Thymus (tissue), 14 donors: ENCODE measurements at places on chromosomes 3 and 15.

DNA sequence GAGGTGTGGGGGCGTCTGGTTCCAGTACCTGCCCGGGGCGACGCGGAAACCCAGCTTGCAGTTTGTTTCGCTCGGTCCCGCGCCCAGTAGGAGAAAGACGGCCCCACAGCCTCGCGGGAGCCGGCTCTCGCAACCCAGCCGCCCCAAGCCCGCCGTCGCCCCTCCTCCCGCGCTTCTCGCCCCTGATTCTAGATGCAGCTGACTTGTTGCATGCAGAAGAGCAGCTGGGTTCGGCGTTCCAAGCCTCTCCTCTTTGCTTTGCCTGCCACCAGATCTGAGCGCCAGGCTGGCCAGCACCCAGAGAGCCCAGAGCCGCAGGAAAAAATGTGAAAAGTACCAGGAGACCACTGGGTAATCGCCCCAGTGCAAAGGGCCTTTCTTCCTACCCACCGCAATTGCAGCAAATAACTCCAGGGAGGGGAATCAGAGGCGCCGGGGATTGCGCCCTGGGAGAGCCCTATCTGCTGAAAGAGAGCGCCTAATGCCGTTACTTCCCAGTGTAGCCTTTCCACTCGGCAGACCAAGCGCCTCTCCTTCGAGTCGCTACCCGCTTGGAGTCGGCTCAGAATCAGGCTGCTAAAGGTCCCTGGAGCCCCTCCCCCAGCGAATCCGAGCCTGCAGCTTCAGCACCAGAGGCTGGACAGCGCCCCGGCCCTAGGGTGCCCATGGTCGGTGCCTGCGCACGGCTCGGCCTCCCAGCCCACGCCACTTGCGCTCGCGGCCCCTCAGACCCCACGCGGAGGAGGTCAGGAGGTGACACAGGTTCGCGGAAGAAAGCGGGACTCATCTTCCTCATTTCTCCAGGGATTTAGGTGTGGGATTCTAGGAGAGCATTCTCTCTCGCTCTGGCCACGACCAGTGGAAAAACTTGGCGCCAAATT lies 15.7 kb upstream of the AEN start:
- DNase-seq: no peak
- H3K27ac ChIP-seq: no peak overlapping the region
- no peaks in the 10 kb centered on the region for H3K36me3 ChIP-seq
- no peaks in the 10 kb centered on the region for H3K4me1 ChIP-seq
- peaks cover 76% of the 10 kb centered on the region for H3K27me3 ChIP-seq

GRCh38 chr3:128517648-128518047 lies 24.6 kb upstream of the GATA2 start:
- DNase-seq: no peak
- no peaks in the 10 kb centered on the region for H3K36me3 ChIP-seq
- H3K4me3 ChIP-seq: no peak overlapping the region

DNA sequence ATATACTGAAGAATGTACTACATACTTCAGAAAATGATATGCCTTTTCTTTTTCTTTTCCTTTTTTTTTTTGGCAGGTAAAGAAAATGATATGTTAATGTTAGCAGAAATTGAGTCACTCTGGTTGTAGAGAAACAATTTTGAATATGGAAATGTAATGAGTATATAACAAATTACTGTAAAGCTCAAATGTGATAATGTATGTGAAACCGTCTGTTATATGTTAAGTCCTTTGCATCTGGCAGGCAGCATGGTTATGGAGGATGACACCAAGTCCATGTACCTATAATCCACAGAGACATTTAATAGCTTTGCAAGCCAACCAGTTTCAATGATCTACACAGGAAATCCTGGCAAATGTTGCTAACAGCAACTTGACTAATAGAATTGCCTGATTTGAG lies 58.4 kb downstream of the HACD2 start:
- peaks cover 6% of the 10 kb centered on the region for H3K4me1 ChIP-seq
- no peaks in the 10 kb centered on the region for H3K27me3 ChIP-seq
- H3K36me3 ChIP-seq: peaks cover 4% of the 10 kb centered on the region
- H3K4me3 ChIP-seq: no peak overlapping the region

DNA sequence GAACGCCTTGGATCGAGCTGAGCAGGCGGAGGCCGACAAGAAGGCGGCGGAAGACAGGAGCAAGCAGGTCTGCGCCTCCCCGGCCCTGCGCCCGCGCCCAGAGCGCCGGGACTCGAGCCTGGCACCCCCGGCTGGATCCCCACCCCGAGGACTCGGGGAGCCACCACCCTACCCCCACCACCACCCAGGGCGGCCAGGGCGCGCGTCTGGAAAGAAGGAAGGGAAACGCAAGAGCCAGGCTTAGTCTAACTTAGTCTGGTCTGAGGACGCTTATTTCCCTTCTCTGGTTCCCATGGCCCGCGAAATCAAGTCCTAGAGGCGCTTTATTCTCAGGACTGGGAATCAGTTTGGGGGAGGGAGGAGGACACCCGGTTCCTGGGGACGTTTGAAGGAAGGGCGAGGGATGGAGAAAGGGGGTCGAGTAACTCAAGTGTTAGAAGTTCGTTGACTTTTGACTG lies 359 bp downstream of the TPM1 start:
- H3K4me1 ChIP-seq: peaks cover 5% of the 10 kb centered on the region
- no peak for DNase-seq
- peak overlapping the region; percentile 3 for H3K4me3 ChIP-seq
- no peaks in the 10 kb centered on the region for H3K36me3 ChIP-seq
- H3K27me3 ChIP-seq: peaks cover 91% of the 10 kb centered on the region

- no peak overlapping the region for H3K27ac ChIP-seq
- H3K4me1 ChIP-seq: no peaks in the 10 kb centered on the region
- H3K36me3 ChIP-seq: no peaks in the 10 kb centered on the region
- DNase-seq: no peak
- no peaks in the 10 kb centered on the region for H3K27me3 ChIP-seq
These were observed 86.5 kb downstream of the LRRFIP2 start for GRCh38 chr3:37087870-37088269.

- no peaks in the 10 kb centered on the region for H3K27me3 ChIP-seq
- no peaks in the 10 kb centered on the region for H3K36me3 ChIP-seq
- no peaks in the 10 kb centered on the region for H3K4me1 ChIP-seq
- no peak overlapping the region for H3K4me3 ChIP-seq
- no peak for DNase-seq
- no peak overlapping the region for H3K27ac ChIP-seq
These were observed 87.0 kb downstream of the RAB11A start for GRCh38 chr15:65956307-65956706.

DNA sequence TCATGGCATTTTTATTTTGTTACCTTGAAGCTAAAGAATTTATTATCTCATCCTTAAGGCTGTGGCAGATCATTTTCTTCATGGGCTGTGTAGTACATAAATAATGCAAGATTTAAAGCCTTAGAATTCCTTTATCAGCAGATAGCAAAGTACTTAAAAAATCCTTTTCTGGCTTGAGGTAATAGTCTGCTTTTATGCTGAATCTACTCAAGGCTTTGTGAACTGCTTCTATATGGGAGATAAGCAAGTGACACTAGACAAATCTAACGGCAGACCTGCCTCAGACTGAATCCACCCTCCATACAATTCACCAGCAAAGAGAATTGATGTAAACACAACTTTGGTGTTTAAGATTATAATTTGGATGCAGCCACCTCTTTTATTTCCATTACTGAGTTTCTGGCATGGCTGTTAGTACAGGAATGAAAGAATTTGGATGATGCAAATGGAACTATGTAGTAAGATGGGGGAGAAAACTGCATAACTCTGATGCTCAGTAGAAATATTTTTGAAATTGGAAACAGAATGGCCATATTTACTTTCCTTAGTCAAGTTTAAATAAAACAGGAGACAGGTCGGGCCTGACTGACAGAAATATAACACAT lies 1121.5 kb downstream of the NAALADL2 start:
- no peaks in the 10 kb centered on the region for H3K36me3 ChIP-seq
- no peak overlapping the region for H3K4me3 ChIP-seq
- no peak for DNase-seq
- no peaks in the 10 kb centered on the region for H3K27me3 ChIP-seq

- H3K27ac ChIP-seq: no peak overlapping the region
- H3K4me3 ChIP-seq: no peak overlapping the region
- H3K36me3 ChIP-seq: no peaks in the 10 kb centered on the region
- no peak for DNase-seq
- H3K27me3 ChIP-seq: no peaks in the 10 kb centered on the region
- no peaks in the 10 kb centered on the region for H3K4me1 ChIP-seq
These were observed 221.3 kb upstream of the GAP43 start for GRCh38 chr3:115401851-115402501.

- no peak for DNase-seq
- H3K4me3 ChIP-seq: no peak overlapping the region
- no peaks in the 10 kb centered on the region for H3K36me3 ChIP-seq
- no peaks in the 10 kb centered on the region for H3K27me3 ChIP-seq
- no peaks in the 10 kb centered on the region for H3K4me1 ChIP-seq
These were observed 280.3 kb upstream of the RORA start for GRCh38 chr15:61509327-61509840.

GRCh38 chr3:79586232-79586631 lies 181.6 kb downstream of the ROBO1 start:
- DNase-seq: no peak
- H3K4me3 ChIP-seq: no peak overlapping the region
- no peaks in the 10 kb centered on the region for H3K27me3 ChIP-seq
- no peaks in the 10 kb centered on the region for H3K4me1 ChIP-seq
